ENCODE measurements at places on chromosomes 16 and 17. TPM values are rescaled to one million over a fixed set of nuclear protein-coding genes. Genes with fewer than 3 reads are reported as not detected.

- DNase-seq: peak; percentile 65
These were observed 46.6 kb upstream of the LCMT1 start for GRCh38 chr16:25064937-25065336.

SRR gene
- total RNA-seq: 10.0 TPM

KRT13 gene
- 0.62 TPM for total RNA-seq

DNA sequence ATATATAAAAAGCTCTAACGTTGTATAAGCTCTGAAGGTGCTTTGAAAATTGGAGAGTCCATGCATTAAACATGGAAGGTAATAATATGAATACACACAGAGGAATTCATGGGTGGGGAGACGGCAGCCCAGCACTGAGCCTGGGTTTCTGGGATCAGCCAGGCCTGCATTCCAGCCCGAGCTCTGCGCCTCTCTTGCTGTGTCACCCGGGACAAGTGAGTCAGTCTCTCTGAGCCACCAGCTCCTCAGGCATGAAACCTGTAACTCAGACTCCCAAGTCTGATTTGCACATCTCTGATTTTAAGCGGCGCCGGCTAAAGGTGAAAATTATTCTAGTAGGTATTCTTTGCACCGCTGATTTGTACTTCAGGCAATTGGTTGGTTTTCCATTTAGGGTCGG is 238.8 kb downstream of the MRTFB start:
- DNase-seq: no peak

HCFC1R1 gene
- 65.9 TPM for total RNA-seq

AGRP gene
- total RNA-seq: not detected

All from sciatic nerve (tissue), 2 donors.